ENCODE measurements at places on chromosomes 7 and 10.
A peak's percentile ranks its signal among the peaks of the same experiment; 100 is the strongest.

DNA sequence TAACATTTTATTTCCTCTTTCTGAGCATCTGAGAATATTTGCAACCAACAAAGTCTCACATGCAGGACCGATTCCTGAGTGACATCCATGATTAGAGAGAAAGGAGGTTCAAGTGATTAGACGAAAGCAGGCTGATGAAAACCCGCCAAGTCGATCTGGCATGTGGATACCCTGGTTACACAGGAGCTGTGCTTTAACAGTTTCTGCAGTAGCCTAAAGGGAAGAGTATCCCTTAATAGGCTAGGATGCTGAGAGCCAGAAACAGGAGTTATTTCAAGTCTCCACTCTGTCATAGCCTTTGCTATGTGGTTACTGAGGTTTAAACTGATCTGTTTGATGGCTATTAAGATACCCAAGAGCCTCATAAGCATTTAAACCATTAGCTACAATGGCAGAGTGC is 82.5 kb downstream of the PRKCQ start:
- no peak for DNase-seq

DNA sequence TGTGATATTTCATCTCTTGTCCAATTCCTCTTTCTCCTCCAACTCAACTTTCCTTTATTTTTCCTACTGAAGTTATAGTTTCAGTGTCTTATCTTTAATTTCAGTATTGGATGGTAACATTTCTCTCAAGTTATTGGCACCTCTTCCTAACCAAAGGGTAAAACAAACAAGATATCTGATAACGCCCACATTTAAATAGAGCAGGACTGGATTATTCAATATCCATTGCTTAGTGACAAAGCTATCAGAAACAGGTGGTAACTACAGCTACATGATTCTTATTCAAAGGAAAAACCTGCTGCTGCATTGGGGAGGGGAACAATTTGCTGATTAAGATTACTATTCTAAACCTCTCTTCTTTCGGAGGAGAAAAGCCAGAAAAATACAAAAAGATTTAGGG is 87.8 kb downstream of the TAF3 start:
- DNase-seq: no peak

DNA sequence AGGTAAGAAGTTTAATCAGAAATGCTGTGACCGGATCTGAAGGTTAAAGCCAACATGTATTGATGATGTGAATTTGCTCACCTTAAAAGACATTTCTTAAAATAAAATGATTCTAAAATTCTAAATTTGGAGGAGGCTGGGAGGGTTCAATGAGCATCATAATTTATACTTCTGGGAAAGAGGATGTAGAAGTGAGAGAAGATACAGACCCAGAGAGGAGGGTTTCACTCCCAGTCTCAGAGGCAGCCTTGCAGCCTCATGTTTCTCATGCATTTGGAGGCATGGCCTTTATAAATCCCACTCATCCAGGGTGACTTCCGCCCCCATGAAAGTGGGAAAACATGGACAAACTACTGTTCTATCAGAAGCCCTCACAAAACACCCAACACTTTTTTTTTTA is 305.6 kb upstream of the PITRM1 start:
- DNase-seq: peak; percentile 38

GRCh38 chr10:65040796-65041195 is 1519.6 kb downstream of the REEP3 start:
- DNase-seq: no peak

DNA sequence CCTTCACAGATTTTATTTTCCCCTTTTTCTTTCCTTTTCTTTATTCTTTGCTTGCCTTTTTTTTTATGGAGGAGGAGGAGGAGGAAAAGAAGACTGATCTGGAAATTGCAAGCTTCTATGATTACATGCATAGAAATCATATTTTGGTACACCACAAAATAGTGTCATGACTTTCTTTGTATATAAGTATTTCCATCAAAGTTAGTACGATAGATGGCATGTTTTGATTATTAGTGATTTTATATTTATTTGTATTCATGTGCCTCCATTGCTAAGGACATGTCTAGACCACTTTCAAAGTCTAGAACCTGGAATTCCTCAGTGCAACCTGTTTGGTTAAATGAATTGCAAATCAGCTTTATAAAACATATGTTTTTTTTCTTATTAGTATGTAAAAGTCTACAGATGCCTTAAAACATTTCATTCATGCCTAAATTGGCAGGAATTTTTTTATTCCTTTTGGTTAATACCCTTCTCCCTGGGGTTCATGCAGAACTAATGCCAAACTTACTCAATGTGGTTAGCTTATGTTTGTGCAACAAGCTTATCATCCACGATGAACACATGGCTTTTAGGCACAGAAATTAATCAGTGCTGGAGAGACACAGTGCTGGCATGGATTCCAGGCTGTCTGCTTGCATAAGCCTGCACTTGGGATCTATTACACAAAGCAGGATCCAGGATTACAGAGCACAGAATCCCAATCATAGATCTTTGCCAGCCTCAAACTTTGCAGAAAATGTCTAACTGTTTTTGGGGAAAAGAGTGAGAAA is 213.1 kb downstream of the CHRM2 start:
- no peak for DNase-seq

DNA sequence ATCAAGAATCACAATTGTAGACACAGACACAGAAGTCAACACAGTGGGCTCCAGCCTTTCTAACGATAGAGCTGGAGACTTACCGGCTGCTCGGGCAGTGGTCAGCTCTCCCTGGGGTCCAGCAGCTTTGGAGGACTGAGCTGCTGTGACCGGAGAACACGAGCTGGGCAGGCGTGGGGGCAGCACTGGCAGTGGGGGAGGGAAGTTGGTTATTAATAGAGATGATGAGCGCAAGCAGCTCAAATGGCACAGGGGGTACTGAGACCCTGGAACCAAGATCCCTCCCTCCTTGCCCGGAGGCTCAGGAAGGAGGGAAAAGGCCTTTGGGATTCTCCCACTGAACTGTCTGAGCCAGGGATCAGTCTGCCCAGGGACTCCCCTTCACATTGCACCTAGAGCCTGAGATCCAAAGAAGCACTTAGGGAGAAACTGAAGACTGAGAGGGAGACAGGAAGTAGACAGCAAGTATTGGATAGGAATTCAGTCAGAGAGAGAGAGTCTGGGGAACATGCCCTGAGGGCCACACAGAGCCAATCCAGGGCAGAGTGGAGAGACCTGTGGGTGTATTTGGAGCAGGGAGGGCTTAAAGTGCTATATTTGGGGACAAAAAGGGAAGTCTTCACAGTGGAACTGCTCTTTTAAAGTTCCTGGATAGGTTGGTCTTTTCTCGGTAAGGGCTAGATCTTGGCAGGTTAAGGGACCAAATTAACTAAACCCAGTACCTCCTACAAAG is at the start of gene MYOZ1:
Gene MYOZ1 (minus strand): TSS at position 147 of the 733 bp plus-strand sequence. CDS start 1,457 bp downstream, outside the sequence.
- DNase-seq: no peak

GRCh38 chr10:3255075-3255474 is 82.5 kb upstream of the PITRM1 start:
- no peak for DNase-seq

GRCh38 chr7:39414224-39415035 is 151.8 kb upstream of the YAE1 start:
- DNase-seq: peak; percentile 71

- DNase-seq: no peak
Observed at GRCh38 chr10:124637091-124637700, 107.0 kb downstream of the FAM53B start.

DNA sequence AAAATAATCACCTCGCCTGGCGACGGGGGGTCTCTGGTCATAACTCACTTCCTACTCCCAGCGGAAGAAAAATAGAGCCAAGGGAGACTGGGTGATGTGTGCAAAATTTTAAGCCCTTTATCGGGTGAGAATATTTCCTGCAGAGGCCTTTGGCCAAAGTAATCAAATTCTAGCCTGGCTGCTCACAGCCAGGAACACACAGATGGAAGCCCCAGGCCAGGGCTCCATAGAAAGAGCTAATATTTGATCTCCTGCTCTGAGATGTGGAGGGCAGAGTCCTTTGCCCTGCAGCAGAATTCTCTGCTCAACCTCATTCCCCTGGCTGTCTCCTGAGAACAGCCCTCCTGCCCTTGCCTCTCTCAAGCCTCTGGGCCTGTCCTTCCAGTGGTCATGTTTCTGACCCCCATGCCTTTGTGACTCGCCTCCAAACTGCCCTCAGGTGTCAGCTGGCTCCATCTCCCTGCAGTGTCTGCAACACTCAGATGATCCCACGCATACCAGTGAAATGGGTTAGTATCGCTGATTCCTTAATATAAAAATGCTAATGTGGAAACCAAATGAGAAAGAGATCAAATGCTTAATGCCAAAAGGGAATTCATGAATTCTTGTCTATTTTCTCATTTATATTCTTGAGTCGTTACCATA is 34.5 kb downstream of the FRMD4A start:
- no peak for DNase-seq

DNA sequence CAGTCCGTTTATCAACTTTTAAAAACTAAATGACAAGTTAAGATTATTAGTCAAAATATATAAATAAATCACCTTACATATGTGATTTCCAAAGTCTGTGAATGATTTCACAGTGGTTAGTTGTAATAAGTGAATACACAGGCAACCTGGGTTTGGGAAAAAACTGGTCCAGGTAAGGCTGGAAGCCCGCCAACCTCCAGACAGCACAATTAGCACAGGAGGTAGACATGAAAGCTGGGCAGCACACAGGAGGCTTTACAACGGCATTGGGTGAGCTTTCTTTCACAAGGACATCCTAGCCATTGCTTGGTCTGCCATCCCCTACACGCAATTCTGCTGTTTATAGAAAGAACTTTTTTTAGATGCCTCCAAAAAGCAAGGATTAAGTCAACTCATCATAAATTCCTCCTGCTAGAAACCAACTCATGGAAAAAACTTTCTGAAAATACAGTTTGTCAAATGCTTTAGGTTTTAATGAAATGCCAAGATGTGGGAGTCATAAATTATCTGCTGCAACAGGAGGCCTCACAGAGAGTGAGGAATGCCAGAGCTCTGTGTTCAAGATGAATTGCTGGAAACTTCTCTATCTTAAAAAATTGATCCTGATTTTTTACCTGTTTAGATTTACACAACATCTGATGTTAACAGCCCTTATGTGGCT is 346.8 kb upstream of the NFE2L3 start:
- DNase-seq: no peak

DNA sequence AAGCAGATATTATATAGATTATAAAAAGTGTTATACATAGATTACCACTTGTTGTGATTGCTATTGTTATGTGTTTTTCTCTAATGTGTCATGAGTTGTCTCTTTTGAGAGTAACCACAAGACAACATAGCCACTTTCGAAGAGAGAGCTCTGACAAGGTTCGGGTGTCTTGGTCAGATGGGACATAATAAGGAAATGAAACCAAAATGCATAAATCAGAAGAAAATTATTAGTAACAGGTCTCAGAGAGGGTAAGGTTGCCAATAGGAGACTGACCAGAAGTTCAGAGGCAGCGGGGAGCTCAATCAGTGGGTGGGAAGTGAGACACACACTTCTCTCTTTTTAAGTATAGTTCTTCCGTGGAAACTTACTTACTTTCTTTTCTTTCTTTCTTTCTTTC is 639.2 kb upstream of the POT1 start:
- DNase-seq: peak; percentile 27

GRCh38 chr10:77788496-77789010 is 138.0 kb downstream of the DLG5 start:
- DNase-seq: no peak

DNA sequence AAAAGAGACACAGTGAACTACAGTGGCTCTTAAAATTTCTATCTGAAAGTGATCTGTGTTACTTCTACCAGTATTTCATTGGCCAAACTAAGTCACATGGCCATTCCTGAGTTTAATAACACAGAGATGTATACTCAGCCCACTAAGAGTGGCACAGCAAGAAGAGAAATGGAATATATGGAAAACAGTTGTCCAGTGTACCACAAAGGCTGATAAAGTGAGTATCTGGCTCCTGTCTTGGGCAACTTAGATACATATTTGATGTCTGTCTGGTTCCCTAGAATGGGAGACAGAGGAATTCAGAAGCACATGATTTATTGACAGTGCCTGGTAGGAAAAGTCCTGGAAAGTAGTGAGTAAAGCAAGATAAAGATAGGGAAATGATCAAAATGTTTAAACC is 10.1 kb upstream of the PON1 start:
- DNase-seq: no peak

DNA sequence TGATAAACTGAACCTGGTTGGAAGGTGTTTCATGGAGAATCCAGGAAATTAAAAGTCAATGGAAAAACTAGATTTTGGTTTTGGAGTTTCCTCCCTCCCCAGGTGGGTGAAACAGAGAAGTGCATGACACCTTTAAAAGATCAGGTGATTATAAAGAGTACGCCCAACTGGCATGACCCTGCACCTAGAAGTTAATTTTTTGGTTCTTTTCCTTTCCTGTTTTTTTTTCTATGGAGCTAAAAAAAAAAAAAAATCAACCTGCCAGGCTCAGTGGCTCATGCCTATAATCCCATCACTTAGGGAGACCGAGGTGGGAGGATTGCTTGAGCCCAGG is 7.9 kb downstream of the GJD4 start:
- DNase-seq: no peak

DNA sequence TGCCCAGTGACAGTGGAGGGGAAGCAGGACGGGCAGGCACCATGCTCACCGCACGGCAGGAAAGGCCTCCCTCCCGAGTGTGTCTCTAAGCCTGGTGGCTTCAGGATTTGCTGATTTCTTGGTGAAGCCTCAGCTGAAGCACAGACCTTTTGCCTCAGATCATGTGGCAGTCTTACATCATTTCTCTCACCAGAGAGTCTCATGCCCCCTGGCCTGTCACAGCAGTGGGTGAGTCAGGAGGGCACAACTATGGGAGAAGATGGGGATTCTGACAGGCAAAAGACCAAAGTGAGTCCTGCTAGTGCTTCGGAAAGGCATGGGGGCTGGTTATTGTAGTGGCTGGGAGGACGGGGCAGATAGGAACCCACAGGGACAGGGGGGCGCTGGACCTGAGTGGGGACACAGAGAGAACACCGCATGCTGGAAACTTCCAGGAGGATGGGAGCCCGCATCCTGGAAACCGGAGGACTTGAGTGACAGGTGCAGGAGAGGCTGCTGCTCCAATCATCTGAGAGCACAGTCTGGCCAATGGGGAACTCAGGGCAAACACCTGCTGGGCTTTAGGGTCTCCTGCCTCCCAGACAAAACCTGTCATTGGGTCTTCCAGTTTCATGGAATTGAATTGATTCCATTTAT is 166.8 kb downstream of the ADARB2 start:
- no peak for DNase-seq
